ENCODE measurements at places on chromosomes 3 and 15.

- no peak for DNase-seq
These were observed 25.7 kb downstream of the IQSEC1 start for GRCh38 chr3:13047296-13048165.

DNA sequence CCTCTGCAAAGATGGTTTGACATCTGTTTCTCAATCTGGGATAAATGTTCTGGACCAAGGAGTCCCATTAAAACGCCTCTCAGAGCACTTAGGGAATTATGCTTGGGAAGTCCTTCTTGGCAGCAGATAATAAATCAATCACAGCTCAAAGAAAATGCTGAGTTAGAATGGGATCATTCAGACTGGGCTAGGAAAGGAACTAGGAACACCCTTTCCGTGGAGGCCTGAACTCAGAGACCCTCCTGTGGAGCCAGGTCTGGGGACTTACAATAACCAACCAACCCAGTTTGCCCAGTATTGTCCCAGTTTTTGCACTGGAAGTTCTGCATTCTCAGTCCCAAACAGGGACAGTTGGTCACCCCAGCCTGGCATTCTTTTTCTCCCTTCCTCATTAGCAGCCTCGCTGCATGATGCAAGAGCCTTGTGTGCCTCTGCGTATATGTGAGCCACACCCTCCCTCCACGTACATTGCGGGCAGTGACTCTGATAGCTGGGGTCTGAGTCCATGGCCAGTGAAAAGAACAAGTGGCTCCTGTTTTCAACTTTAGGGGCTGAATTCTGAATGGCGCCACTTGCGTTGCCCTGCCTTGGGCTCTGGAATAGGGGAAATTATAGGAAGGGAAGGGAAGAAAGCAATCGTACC is 88.7 kb downstream of the SEMA5B start:
- peak; percentile 33 for DNase-seq

GRCh38 chr3:133958071-133958805 is 62.6 kb upstream of the RAB6B start:
- DNase-seq = no peak

DNA sequence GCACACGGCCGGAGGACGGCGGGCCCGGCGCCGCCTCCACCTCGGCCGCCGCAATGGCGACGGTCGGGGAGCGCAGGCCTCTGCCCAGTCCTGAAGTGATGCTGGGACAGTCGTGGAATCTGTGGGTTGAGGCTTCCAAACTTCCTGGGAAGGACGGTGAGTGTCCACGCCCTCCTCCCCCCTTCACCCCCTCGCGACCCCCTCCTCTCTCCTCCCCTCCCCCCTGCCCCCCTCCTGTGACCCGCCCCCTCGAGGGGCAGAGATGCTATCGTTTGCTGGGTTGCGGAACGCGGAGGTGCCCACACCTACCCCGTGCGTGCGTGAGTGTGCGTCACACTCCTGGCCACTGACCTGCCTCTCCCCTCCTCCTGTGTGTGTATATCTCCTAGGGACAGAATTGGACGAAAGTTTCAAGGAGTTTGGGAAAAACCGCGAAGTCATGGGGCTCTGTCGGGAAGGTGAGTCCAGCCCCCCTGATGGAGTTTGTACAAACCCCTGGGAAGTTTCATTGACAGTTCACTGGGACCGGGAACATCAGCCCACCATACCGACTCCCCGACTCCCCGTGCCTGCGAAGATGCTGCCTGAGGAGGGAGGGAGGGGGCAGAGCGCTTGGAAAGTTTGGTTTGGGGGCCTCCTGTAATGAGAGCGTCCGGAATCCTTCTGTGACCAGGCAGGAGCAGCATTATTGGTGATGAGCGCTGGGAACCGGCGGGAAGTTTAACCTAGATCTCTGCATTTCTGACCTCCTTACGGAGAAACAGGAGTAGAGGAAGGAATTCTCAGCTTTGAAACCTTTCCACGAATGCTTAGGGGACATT is 795 bp upstream of the SCAANT1 start:
- no peak for DNase-seq

GRCh38 chr3:160661660-160662059 is 15.3 kb upstream of the ARL14 start:
- no peak for DNase-seq

DNA sequence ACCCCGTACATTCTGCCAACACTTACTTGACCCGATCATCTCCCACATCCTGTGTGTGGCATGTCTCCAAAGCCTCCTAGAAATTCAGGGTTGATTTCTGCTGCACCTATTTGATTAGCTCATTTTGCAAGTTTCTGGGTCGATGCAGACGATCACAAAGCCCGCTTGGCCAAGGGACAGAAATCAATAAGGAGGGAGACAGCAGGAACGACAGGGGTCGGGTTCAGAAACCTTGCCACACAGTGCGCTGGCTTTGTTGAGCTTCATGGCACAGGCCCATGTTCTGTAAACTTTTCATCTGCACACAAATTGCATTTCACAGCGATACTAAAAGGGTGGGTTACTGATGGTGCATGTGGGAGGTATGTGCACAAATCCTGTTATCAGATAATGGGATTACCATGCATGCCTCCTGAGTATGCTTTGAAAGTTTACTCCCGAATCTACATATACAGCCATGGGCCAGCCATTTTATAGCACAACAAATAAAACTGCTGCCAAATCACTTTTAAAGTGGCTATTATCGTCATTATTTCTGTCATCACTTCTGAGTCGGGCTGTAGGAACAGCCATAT is 95.9 kb upstream of the ATP11B start:
- DNase-seq = no peak

DNA sequence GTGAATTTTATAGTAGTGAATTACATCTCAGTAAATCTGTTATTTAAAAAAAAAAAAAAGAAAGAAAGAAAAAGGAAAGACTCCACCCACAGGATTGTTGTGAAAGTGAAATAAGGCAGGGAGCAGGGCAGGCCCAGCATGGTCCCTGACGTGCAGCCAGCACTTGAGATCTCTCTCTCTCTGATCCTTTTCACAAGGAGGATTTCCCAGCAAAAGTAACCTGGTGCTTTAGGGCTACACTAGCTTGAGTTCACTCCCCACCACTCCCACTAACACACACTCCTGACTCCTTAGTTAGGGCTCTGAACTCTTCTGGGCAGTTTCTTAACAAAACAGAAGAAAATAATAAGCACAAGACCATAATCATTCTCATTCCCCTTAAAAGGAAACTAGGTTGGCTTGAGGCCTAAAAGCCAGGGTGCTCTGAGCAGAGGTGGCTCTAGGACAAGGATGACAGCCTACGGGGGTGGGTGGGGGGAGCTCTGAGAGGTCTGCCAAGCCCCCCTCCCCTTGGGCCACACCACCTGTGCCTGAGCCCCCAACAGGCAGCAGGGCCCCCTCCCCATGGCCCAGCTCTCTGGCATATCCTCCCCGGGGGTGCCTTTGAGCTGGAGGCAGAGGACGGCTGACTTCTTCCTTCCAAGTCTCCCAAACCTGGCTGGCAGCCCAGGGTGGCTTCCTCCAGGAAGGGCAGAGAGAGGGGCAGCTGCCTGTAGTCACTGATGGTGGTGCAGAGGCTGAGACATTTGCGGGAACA is 856 bp downstream of the TMEM40 start:
- DNase-seq = peak; percentile 59

- DNase-seq = no peak
These were observed 9.9 kb upstream of the ARIH1 start for GRCh38 chr15:72464251-72464650.

DNA sequence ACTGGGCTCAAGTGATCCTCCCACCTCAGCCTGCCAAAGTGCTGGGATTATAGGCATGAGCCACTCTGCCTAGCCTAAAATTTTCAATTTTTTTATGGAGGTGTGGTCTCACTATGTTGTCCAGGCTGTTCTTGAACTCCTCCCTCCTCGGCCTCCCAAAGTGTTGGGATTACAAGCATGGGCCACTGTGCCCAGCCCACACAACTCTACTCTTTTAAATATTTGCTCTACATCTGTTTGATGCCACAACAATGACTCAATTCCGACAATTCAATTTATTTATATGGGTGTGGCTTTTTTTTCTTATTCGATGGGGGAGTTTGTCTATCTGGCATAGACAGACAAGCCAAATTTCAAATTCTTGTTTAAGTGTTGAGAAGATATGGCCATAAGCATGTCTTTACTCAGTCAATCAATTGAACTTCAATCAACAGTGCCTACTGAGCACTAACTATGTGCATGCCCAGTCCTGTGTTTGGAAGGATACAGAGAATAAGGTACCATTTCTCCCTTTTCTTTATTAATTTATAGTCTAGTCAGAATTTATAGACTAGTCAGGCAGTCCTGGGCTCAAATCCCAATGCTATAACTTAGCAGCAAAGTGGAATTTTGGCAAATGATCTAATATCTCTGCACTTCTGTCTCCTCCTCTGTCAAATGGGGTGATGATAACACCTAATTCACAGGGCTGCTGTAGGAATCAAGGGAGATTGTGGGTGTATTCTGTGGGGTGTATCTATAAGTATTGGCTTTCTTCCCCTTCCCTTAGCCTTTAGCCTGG is 54.6 kb upstream of the PIAS1 start:
- no peak for DNase-seq

GRCh38 chr3:33420966-33421365 is 19.2 kb downstream of the UBP1 start:
- DNase-seq = no peak

DNA sequence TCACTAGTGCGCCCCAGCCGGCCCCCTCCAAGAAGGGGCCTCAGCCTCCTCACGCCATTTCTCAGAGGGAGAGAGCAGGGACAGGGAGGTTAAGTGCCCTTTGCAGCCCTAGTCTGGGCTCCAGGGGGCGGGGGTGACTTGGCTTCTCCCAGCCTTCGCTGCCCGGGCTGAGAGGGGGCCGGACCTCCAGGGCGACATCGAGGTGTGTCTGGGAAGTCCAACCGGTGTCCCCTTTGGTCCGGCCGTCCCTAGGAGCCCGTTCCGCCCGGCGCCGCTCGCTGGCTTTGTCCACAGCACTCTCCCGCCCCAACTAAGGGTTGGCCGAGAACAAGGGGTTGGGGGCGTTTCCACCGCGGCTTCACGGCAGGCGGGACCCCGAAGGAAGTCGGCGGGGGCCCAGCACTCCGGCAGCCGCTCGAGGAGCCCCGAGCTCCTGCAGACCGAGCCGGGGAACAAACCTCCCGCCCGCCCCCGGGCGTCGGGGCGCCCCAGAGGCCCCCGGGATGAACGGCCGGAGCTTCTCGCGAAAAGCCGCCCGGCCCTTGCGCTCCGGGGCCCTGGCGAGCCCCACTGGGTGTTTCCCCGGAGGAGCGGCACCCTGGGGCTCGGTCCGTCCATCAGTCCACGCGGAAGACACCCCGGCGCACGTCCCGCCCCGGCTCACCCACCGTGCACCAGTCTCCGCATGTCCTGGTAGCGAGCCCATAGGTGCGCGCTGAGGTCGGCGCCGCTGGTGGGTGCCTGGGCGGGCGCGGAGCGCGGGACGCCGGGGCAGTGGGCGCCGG is 627 bp downstream of the NT5DC2 start:
- DNase-seq = no peak

- no peak for DNase-seq
These were observed 332.7 kb downstream of the EDEM1 start for GRCh38 chr3:5520237-5520636.

- DNase-seq = no peak
These were observed 11.9 kb downstream of the ASB7 start for GRCh38 chr15:100614336-100614735.

- no peak for DNase-seq
These were observed 121.0 kb downstream of the TFDP2 start for GRCh38 chr3:142028243-142028777.

- DNase-seq = no peak
These were observed 27.4 kb downstream of the TMOD3 start for GRCh38 chr15:51856714-51857380.

DNA sequence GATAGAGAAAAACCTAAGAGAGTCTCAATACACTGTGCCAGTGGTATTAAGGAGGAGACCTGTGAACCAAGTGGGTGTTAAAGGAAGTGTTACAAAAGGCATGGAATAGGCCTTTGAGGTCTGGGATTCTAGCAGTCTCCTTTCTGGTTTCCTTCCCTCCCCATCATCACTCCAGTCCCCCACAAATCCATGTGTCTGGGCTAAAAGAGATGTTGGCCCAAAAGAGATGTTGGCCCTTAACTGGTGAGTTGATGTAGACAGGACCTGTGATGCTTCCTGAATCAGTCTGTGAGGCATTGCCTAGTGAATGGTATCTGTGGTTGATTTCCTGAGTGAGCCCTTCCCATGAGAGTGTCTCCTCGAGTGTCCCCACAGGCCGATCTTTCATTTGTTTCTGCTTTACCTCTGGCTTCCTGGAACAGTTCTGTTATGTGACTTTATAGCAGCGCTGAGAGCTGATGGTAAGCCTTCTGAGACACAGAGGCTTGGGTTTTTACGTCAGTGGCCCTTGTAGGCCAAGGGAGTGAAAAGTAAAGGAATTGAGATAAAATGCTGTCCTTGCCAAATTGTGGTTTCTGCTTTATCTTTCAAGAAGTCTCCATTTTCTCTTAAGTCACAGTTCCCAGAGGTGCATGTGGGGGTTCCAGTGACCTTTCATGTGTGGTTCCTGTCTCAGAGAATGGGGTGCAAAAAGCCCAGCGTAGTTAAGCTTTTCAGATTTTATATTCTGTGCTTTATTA is 87.8 kb downstream of the KLHL25 start:
- DNase-seq = no peak

DNA sequence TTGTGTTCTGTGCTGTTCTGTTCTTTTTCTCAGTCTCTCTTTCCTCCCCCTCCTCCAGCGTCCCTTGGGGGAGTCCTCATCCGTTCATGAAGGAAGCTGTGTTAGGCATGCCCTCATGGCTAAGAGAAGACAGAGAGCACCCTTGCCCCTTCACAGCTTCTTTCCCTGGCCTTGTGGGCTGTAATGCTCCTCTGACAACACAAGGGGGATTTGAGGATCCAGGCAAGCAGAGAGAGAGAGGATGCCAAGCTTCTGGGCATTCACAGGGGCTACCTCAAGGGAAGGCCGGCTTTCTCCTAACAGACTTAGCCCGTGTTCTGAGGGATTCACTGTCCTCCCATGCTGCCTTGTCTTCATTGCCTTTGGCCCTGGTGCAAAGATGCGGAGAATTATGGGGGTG is 389.5 kb downstream of the LRTM1 start:
- no peak for DNase-seq

- DNase-seq = no peak
These were observed 58.9 kb upstream of the TP63 start for GRCh38 chr3:189572249-189572648.

GRCh38 chr3:50320853-50321335 is 1.7 kb downstream of the HYAL2 start:
- DNase-seq = peak; percentile 88

- no peak for DNase-seq
These were observed 14.7 kb downstream of the CCR1 start for GRCh38 chr3:46193436-46193835.

DNA sequence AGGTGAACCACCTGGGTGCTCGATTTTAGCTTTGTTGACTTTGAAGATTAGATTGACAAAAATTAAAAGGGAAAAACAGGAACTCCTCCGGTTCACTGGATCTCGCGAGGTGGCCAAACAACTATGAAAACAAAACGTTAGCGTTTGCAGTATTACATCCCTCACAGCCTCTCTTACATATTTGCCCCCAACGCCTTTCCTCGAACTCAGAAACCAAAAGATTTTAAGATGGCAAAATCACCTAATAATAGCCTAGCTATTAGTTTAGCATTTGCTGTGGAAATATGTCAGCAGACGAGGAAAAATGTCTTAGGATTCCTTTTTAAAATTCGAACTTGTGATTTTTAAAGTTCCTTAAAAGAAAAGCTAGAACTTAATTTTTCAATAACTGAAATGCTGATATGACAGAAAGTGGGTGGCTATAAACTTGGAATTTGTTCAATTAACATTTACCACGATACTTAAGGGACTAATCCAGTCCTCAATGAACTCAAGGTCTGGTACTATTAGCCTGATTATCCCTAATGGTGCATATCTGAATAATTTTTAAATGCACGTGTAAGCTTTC is 491 bp upstream of the SENP7 start:
- DNase-seq = no peak

Data from posterior cingulate gyrus (tissue), 11 donors.